ENCODE measurements at places on chromosomes 2 and 18. TPM values are rescaled to one million over a fixed set of nuclear protein-coding genes. Genes with fewer than 3 reads are reported as not detected.

DNA sequence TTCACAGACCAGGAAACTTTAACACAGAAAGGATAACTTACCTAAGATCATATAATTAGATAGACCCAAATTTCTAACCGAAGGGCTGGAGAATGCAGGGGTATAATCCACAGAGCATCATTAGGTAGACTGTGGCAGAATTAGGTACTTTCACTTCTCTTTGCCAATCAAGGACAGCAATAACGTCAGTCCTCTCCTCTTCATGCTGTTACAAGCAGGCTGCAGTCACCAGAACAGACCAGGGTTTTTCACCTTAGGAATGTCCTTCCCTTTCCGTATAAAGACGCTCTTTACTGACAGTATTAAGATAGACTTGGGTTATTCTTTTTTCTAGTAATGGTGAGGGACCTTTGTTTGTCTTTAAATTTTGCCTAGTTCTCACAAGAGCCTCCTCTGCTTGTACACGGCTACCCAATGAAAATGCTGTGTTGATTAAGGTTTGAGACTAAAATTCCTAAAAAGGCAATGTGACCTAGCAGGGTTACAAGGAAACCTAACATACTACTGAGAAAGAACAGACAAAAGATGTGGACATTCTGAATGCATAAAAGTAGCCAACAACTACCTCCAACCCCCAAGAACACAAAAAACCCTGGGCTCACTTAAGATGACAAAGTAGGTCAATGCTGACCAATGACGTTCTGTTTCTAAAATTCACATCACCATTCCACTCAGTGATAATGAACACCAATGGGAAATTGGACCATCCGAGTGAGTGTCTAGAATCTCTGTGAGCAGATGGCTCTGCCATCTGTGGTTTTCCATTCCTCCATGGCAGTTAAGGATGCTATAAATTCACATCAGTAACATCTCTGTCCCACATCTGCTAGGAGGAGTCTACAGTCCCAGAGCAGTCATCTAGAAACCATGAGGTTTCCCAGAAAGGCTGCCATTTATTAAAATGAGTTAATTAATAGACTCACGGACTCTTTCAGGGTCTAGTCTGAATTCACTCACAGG lies 2.1 kb downstream of the PDIA6 start:
- no peaks in the 10 kb centered on the region for H3K27me3 ChIP-seq
- H3K4me1 ChIP-seq, result peaks cover 36% of the 10 kb centered on the region
- DNase-seq, result no peak
- peaks cover 14% of the 10 kb centered on the region for H3K36me3 ChIP-seq
- peak overlapping the region; percentile 93 for H3K4me3 ChIP-seq

Gene DLX1
- total RNA-seq, result 10.0 TPM

- no peaks in the 10 kb centered on the region for H3K36me3 ChIP-seq
- H3K4me3 ChIP-seq, result no peak overlapping the region
- no peak for DNase-seq
- peaks cover 5% of the 10 kb centered on the region for H3K4me1 ChIP-seq
- H3K27me3 ChIP-seq, result no peaks in the 10 kb centered on the region
Observed at GRCh38 chr2:48249631-48250473, 280.1 kb upstream of the STON1 start.

Gene SLC9A4
- total RNA-seq, result 3.1 TPM

Gene IL36RN
- total RNA-seq, result 12.0 TPM

DNA sequence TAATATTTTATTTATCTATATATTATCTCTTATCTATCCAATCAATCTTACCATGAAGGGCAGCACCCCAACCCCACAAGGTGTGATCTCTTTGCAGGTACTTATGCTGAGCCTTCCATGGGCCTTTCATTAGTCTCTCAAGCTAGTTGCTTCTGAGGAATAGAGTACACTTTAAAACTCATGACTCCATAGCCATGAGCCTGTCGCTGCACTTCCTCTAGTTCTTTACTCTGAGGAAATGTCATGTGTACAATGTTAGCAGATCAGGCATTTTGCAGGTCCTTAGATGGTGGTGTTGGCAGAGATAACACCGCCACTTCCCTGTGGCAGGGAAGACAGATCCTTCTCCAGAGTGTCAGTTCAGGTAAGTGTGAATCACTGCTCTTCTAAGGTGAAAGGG lies 29.5 kb upstream of the STAT4 start:
- no peak overlapping the region for H3K27ac ChIP-seq
- no peaks in the 10 kb centered on the region for H3K36me3 ChIP-seq
- H3K27me3 ChIP-seq, result no peaks in the 10 kb centered on the region
- no peak overlapping the region for H3K4me3 ChIP-seq

Gene TWIST2
- total RNA-seq, result 0.95 TPM

Gene CNGA3
- total RNA-seq, result 6.8 TPM

GRCh38 chr2:160335441-160335840 lies 135.4 kb upstream of the ITGB6 start:
- no peaks in the 10 kb centered on the region for H3K27me3 ChIP-seq
- no peak overlapping the region for H3K4me3 ChIP-seq
- no peak for DNase-seq
- no peak overlapping the region for H3K27ac ChIP-seq
- no peaks in the 10 kb centered on the region for H3K36me3 ChIP-seq

GRCh38 chr2:128290356-128290755 lies 28.3 kb downstream of the HS6ST1 start:
- peaks cover 29% of the 10 kb centered on the region for H3K4me1 ChIP-seq
- no peak overlapping the region for H3K27ac ChIP-seq
- H3K4me3 ChIP-seq, result no peak overlapping the region
- no peaks in the 10 kb centered on the region for H3K27me3 ChIP-seq
- no peak for DNase-seq

DNA sequence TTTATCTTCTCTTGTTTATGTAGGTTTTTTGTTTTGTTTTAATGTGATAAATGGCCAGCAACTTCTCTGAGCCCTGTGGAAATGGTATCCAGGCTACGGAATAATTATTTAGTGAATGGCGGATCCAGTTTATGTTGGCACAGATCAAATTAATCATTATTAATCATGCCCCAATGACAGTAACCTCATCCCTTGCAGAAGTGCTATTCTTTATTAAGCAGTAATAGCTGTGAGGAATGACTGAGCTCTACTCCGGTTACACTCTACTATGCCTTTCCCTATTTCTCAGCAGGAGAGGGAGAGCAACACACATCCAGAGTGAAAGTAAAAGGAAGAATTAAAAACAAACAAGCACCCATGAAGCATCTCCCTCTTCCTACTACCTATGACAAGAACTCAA lies 84.8 kb downstream of the SETBP1 start:
- DNase-seq, result no peak
- H3K27ac ChIP-seq, result no peak overlapping the region
- H3K36me3 ChIP-seq, result peaks cover 22% of the 10 kb centered on the region
- H3K4me3 ChIP-seq, result no peak overlapping the region

Gene DTYMK
- 66.7 TPM for total RNA-seq

Gene NEU2
- 0.33 TPM for total RNA-seq

Gene IL36A
- total RNA-seq, result not detected

Gene FNDC4
- 3.9 TPM for total RNA-seq

DNA sequence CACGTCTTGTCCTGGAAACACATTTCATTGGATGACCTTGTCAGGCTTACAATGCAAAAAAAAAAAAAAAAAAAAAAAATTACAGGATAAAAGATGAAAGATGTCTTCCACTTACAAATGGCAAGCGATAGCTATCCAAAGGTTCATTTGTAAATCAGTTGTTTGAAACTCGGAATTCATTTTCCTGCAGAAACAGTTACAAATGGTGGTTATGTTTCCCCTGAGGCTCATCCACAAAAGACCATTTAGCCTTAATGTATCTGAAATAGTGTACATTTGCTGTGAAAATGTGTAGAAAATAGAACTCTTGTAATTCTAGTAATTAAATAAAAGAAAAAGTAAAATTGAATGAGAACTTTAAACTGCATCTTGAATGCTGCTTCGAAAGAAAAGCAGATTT lies 25.9 kb downstream of the DPP10 start:
- H3K4me1 ChIP-seq, result no peaks in the 10 kb centered on the region
- H3K27me3 ChIP-seq, result no peaks in the 10 kb centered on the region
- H3K27ac ChIP-seq, result no peak overlapping the region
- H3K4me3 ChIP-seq, result no peak overlapping the region
- DNase-seq, result no peak
- H3K36me3 ChIP-seq, result no peaks in the 10 kb centered on the region

Gene MRPS5
- 67.6 TPM for total RNA-seq

DNA sequence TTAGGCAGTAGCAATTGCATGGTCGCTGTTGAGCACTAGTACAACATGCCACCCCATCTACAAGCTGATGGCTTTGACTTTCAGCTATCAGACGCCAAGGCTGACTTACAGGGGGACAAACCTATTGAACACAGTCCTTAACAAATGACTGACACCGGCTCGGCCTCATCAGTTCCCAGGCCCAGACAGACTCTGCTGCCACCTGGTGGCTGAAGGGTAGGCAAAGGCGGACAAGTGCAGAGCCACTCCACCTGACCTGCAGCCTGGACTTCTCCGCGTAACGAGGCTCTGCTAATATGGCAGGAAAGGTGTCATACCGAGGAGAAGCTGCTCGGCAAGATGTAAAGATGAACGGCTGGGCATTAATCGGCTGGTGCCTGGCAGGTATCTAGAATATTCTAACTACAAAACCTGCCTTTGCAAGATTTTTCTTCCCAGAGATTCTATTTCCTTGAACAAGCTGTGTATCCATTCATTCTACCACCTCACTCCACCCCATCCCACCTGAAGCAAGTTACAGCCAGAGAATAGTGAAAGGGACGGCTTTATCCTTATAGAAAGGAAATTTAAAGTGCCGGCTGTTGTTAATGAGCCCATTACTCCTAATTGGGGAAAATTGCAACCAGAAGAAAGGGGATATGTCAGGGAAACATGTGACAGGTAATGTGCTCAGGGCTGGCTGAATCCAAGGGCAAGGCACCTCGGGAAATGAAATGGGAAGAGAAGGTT lies 67.4 kb downstream of the STEAP3 start:
- no peak overlapping the region for H3K27ac ChIP-seq
- peak overlapping the region; percentile 49 for H3K4me3 ChIP-seq
- DNase-seq, result peak; percentile 82
- H3K27me3 ChIP-seq, result no peaks in the 10 kb centered on the region
- H3K4me1 ChIP-seq, result peaks cover 14% of the 10 kb centered on the region

Gene LRRFIP1
- total RNA-seq, result 73.2 TPM

GRCh38 chr2:5409898-5410381 lies 282.2 kb upstream of the SOX11 start:
- no peak overlapping the region for H3K27ac ChIP-seq
- H3K27me3 ChIP-seq, result no peaks in the 10 kb centered on the region
- peaks cover 19% of the 10 kb centered on the region for H3K4me1 ChIP-seq
- DNase-seq, result no peak
- no peaks in the 10 kb centered on the region for H3K36me3 ChIP-seq

GRCh38 chr2:21263622-21264021 lies 139.9 kb downstream of the TDRD15 start:
- no peaks in the 10 kb centered on the region for H3K36me3 ChIP-seq
- H3K4me3 ChIP-seq, result no peak overlapping the region
- no peak for DNase-seq
- peaks cover 9% of the 10 kb centered on the region for H3K4me1 ChIP-seq
- peaks cover 14% of the 10 kb centered on the region for H3K27me3 ChIP-seq
- H3K27ac ChIP-seq, result no peak overlapping the region

Gene FSIP2
- 3.3 TPM for total RNA-seq

- H3K4me3 ChIP-seq, result no peak overlapping the region
- no peak for DNase-seq
- H3K4me1 ChIP-seq, result no peaks in the 10 kb centered on the region
- H3K27me3 ChIP-seq, result no peaks in the 10 kb centered on the region
Observed at GRCh38 chr2:65220432-65221131, 7.0 kb upstream of the ACTR2 start.

DNA sequence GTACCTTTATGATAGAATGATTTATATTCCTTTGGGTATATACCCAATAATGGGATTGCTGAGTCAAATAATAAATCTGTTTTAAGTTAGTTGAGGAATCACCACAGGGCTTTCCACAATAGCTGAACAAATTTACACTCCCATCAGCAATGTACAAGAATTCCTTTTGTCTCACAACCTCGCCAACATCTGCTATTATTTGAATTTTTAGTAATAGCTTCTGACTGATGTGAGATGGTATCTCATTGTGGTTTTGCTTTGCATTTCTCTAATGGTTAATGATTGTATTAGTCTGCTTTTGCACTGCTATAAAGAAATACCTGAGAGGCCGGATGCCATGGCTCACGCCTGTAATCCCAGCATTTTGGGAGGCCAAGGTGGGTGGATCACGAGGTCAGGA lies 1387.6 kb upstream of the ACVR2A start:
- no peak for DNase-seq
- H3K27ac ChIP-seq, result no peak overlapping the region
- no peaks in the 10 kb centered on the region for H3K27me3 ChIP-seq
- no peak overlapping the region for H3K4me3 ChIP-seq
- no peaks in the 10 kb centered on the region for H3K4me1 ChIP-seq
- no peaks in the 10 kb centered on the region for H3K36me3 ChIP-seq

DNA sequence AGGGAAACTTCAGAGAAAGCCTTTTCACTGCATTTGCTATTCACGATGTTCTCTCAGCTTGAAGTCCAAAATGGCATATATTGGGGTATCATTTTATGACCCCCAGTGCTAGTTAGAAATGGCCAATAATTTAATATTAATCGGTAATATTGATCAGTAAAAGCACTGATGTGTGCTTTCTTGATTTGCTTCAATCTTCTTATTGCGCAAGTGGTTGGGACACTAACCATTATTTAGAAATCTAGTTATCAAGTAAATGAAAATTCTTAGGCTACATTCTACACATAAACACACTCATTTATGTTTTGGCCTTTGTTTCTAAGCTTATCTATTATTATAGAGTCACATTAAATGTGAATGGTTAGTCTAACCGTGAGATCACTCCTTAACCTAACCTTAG lies 49.7 kb upstream of the VWC2L start:
- no peaks in the 10 kb centered on the region for H3K4me1 ChIP-seq
- H3K27me3 ChIP-seq, result peaks cover 5% of the 10 kb centered on the region
- no peak overlapping the region for H3K27ac ChIP-seq
- no peaks in the 10 kb centered on the region for H3K36me3 ChIP-seq
- H3K4me3 ChIP-seq, result no peak overlapping the region

GRCh38 chr2:84055816-84056215 lies 403.3 kb downstream of the SUCLG1 start:
- H3K4me1 ChIP-seq, result no peaks in the 10 kb centered on the region
- H3K36me3 ChIP-seq, result no peaks in the 10 kb centered on the region
- DNase-seq, result no peak
- no peak overlapping the region for H3K4me3 ChIP-seq
- H3K27me3 ChIP-seq, result no peaks in the 10 kb centered on the region

DNA sequence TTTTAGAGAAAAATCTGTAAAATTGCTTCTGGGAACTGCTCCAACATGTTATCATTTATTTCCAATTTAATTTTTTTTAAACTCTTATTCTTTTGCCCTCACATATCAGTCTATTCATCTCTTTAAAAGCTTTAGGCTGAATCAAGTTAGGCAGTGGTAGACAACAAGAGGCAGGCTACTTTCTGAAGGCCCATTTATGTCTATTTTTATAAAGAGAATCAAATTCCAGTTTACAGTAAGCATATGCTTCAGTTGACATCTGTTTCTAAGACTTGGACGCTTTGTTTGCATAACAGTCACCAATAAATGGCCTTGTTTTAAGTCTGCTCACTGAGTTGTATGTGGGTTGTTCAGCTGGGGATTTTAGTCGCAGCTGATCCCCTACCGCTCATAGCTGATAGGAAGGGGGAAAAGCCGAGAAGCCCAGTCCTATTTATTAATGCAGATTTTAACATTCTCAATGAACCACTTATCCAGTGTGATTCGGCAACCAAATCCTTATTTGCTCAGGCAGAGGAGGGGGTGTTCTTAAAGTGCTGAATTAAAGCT lies 260.4 kb upstream of the SIX3 start:
- H3K4me1 ChIP-seq, result peaks cover 19% of the 10 kb centered on the region
- no peaks in the 10 kb centered on the region for H3K36me3 ChIP-seq
- no peak overlapping the region for H3K4me3 ChIP-seq
- peaks cover 14% of the 10 kb centered on the region for H3K27me3 ChIP-seq
